CD4-positive, alpha-beta T cell treated with Interleukin-12 subunit alpha and Interleukin-12 subunit beta, for 1 hour (primary cell): ENCODE measurements at places on chromosomes 13 and 19.
A peak's percentile ranks its signal among the peaks of the same experiment; 100 is the strongest.

DNA sequence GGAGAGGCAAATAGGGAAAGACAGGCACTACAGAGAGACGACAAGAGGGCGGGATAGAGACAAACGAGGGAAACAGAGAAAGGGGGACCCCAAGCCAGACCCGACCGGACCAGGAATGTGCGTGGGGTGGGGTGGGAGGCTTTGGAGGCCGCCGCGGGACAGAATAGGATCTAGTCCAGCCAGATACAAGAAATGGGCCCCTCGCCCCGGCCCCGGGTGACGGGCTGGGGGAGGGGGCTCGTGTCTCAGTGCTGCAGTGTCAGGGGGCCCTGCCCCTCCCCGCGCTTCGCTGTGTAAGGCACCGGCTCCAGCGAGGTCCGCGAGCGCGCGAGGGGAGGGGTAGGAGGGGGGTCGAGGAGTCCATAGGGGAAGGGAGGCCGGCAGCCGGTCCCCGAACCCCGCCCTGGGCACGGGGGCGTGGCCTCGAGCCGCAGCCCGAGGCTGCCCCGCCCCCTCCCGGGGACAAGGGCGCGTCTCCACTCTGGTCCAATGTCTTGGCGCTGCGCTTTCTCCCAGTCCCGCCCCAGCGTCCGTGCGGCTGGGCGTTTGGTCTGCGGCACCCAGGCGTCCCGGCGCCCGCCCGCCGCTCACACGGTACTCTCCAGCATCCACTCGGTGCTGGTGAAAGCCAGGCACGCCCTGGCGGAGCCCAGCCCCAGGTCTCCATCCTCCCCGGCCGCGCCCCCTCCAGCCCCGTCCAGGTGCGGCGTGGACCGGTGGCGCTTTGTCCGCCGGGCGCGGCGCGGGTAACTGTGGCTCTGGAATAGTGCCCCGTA lies 11.0 kb downstream of the IFNL1 start:
- DNase-seq, result no peak

- DNase-seq, result no peak
Observed at GRCh38 chr13:24280720-24281119, 28.7 kb upstream of the C1QTNF9 start.

DNA sequence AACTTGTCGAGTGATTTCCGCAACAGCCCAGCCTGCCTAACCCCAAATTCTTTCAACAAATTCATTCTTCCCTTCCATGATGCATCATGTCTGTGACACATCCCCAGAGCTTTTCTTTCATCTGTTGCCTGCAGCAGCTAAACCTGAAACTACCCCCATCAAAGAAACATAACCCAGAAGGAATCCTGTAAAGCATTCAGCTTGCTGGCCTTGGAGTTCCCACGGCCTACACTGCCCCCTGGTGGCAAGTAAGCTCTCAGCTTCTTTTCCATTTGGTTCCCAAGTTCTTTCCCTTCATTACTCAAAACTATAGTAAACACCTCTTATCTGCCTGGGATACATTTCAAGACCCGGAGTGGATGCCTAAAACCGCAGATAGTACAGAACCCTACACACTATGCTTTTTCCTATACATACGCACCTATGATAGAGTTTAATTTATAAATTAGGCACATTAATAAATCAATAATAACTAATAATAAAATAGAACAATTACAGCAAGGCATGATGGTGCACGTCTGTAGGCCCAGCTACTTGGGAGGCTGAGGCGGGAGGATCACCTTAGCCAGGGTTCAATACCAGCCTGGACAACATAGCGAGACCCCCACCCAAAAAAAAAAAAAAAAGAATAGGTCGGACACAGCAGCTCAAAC lies 7.4 kb downstream of the ETHE1 start:
- peak; percentile 80 for DNase-seq

GRCh38 chr19:35174226-35174625 lies 19.7 kb downstream of the FXYD5 start:
- DNase-seq, result no peak

DNA sequence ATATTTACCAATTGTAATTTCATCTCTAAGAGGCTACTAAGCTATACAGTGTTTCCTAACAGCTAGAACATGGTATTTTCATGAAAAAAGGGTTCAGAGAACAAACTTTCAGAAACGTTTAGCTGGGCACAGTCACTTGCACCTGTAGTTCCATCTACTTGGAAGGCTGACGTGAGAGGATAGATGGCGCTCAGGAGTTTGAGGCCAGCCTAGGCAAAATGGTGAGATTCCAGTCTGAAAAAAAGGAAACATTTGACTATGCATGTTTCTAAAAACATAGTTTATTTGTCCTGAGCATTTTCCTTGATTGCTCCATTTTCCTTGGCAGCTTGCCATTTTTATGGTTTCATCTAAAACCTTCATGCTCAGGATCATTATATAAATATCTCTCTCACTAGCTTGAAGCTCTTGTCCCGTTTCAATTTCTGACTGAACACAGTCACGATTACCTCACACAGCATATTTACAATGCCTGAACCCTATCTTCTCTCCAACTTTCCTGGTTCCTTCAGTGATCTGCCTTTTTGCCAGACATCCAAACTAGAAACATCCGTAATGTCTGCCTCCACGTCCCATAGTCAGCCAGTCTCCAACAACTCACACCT lies 200.8 kb downstream of the RGCC start:
- DNase-seq, result no peak

DNA sequence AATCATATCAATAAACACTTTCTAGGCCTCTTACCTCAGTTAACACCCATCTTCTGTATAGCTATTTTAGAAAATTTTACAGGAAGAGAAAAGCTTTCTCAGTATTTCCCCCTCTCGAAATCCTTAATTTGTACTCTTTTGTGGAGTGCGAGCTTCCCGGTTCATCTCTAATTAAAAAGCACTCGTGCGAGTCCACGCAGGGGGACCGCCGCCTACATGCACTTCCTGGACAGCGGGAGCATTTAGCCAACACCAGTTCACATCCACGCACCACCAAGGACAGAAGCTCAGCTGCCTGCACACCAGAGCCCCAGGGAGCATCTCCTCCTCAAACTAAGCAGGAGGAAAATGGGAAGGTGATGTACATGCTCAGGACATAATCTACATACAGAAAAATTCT lies 60.0 kb downstream of the RASA3 start:
- DNase-seq, result no peak

GRCh38 chr13:24038841-24039330 lies 121.6 kb upstream of the SPATA13 start:
- DNase-seq, result no peak

- DNase-seq, result peak; percentile 84
Observed at GRCh38 chr19:37691881-37692504, 27.6 kb downstream of the ZNF607 start.

DNA sequence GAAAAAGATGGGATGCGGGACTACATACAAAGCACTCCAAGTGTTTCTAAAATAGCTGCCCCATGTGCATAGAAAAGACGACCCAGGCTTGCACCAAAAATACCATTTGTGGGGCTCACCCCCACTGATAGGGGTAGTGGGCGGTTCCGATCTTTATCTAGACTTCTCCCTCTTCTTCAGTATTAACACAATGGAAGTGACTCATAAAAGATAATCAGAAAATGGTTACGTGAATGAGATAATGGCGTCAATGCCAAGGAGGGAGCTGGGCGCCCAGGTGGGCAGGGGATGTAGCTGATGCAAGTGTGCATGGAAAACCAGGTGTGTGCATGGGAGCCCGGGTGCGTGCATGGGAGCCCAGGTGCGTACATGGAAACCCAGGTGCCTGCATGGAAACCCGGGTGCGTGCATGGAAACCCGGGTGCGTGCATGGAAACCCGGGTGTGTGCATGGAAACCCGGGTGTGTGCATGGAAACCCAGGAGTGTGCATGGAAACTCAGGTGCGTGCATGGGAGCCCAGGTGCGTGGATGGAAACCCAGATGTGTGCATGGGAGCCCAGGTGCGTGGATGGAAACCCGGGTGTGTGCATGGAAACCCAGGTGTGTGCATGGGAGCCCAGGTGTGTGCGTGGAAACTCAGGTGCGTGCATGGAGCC lies 32.7 kb downstream of the LAMP1 start:
- no peak for DNase-seq

DNA sequence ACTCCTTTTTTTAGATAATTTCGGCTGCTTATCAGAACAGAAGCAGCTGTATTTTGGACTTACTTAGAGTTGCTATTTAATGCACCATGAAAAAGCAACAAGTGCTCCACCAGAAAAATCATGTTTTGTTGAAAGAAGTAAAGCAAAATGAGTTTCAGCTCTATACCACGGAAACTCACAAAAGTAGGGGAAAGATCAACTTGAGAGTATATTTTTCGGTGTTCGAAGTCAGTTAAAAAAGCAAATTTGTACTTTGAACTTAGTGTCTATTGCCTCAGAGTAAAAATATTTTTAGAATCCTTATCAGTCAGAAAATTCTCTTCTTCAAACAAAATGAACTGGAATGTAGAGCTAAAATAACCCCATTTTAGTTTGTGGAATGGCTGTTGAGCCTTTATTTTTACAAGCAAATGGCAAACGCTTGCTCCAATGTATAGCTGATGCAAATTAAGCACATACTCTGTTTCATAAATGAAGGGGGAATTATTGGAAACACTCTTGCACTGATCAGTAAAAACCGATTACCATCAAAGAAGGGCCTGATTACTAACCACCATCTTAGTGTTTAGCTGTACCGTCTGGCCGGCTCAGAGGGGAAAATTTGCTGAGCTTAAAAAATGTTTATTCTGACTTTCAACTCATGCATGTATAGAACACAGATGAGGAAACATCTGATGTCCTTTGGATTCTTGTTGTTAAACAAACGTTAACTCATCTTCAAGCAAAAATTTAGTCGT lies 540.7 kb downstream of the GPC6 start:
- no peak for DNase-seq

DNA sequence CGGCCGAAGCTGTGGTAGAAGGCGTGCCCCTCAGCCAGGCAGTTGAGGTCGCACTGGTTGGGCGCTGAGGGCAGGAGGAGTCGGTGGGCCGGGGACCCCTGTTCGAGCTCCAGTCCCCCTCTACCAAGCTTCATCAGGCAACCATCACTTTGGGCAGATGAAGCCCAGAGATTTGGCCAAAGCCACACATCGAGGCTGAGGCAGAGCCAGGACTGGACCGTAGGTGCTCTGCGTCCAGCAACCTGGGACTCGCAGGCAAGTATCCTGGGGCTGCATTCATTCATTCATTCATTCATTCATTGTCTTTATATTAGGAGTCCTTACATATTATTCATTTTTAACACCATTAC lies 4.3 kb downstream of the ADAMTSL5 start:
- DNase-seq, result no peak

DNA sequence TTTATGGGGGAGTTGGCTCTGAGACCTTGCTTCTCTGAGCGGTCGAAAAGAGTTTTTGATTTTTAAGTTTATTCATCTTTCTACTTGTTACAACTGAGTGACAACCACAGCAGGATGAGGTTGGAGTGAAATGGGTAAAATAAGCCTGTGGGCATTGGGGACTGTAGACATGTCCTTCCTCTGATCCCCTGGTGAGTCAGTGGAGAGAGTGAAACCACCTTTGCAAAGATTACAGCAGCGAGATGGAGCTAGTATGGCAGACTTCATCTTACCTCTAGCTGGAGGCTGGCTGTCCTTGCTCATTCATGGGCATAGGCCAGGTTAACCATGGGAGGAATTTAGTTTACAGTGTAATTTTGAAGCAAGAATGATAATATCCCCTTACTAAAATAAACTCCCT lies 30.9 kb upstream of the PSG9 start:
- no peak for DNase-seq

DNA sequence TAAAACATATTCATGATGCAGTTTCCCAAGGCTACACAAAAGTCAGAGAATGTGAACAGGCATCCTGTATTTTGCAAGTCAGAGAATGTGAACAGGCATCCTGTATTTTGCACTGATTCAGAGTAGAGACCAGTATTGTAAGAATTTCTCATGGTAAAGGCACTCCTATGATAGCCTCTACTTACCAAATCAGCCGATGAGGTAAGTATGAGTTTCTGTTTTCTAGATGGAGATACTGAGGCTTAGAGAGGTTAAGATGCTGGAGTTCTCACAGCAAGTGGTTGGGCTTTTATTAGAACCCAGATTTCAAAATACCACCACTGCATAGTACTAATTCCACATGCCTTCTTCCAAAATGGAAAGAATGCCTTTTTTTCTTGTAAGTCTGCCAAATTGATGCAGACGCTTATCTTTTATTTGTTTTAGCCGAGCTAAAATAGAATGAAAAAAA lies 12.3 kb downstream of the TPT1 start:
- no peak for DNase-seq

DNA sequence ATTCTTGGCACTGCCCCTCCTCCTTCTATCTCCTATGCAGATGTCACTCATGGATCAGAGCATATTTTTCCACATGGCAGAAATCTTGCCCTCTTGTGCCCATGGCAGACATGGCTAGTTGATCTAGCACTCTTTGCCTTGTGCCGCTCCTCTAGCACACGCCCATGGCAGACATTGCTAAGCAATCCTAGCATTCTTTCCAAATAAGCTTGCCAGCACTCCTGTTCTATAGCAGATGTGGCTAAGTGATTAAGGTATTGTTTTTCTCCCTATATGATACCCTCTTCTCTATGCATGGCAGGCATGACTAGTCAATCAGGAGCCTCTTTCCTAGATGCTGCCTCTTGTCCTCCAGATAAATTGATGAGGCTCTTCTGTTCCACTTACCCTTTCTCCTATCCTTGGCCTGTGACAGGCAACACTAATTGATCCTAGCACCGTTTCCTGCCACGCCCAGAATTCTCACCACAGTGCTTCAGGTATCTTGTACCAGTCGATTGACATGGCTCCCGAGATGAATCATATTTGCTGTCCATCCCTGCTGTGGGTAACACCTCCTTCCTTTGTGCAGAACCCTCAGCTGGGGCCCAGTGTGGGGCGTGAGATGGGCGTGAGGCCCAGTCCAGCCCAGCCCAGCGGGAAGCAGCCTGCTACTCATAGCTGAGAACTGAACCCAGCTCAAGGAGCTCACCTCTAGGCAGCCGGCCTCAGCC lies 26.9 kb downstream of the TMED1 start:
- DNase-seq, result peak; percentile 51

DNA sequence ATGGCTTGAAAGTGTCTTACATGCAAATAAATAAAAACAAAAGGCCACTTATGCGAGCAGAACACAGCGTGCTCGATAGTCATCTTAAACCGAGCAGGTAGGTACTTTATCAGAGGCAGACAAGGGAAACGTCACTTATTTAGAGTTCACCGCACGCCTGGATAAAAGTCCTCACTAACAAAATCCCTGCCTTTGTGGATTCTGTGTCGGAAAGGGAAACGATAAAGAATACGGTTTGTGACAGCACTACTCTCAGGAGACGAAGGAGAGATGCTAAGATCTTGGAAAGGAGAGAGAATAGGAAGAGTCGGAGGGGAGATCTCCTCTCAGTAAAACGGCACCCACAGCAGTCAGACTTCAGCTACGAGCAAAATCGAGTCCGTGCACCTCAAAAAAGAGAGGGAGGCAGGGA lies 581 bp downstream of the RCBTB1 start:
- no peak for DNase-seq

DNA sequence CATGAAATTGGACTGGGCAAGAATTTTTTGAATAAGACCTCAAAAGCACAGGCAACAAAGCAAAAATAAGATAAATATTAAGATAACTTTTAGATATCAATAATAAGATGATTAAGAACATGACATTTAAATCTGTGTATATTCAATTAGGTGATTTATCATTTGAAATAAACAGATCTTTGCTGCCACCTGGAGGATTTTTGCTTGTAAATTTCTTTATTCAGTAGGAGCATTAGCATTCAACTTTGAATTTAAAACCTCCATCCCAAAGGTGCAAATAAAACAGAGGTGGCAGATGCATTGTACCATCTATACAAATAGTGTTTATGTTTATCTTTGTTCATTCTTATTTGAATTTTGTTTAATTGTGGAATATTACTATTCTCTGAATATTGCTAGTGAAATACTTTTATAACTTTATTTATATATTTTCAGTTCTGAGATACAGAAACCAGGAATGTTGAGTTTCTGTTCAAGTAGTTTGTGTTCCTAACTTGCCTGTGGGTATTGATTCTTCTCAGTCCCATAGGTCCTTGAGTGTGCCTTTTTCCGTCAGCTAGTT lies 20.9 kb downstream of the COG6 start:
- peak; percentile 62 for DNase-seq
